Right lobe of liver (tissue), 6 donors: ENCODE measurements at places on chromosomes 7 and 10.

DNA sequence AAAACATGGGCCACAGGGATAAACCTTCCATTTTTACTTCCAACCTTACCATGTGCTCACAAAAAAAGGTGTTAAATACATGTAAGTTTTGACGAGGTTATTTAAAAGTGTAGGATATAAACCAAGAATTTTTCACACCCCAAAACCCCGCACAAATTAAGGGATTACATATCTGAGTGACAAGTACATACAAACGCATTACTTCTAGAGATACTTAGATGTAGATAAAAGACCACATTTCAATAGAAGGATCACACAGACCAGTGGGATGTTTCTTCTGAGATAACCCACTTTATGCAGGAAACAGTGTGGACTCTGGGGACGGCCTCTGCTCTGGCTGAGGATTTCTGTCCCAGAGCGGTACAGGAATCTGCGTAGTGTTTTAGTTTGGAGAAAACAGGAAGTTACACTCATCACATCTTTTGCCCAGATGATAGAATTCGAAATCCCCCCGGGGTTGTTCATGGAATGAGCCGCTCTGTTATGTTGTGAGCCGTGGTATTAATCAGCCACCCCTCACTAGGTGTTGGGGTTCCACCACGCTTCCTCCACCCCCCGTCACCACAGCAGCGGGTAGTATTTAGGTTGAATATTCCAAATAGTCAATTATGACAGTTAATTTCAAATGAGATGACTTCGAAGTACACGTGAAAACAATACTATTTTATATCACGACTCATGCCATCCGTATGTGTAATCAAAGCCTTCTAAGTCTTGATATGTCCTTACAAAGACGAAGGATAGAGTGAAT, 1.3 kb upstream of the CUL1 start:
- H3K4me1 ChIP-seq: peaks cover 16% of the 10 kb centered on the region
- H3K27ac ChIP-seq: peak overlapping the region; percentile 97
- H3K4me3 ChIP-seq: peak overlapping the region; percentile 83
- H3K27me3 ChIP-seq: no peaks in the 10 kb centered on the region
- no peaks in the 10 kb centered on the region for H3K36me3 ChIP-seq

DNA sequence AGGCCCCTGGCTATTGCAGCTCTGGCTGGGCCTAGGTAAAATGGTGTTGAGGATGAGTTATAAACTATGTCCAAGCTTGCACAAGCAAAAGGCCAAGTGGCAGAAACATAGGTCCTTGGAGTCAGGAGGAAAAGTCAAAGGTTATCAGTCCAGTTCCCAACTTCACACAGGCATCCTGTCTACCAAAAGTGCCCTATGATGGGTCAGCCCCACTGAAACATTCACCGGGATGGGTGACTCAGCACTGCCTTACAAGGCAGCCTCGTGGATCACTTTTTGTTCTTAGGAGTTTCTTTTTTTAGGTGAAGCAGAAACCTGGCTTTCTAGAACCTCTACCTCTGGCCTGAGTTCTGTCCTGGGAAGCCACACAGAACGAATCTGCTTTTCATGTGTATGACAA, 158.8 kb upstream of the LYZL2 start:
- H3K36me3 ChIP-seq: no peaks in the 10 kb centered on the region
- no peaks in the 10 kb centered on the region for H3K27me3 ChIP-seq
- no peaks in the 10 kb centered on the region for H3K4me1 ChIP-seq
- no peak for DNase-seq

GRCh38 chr10:54880996-54881395, 80.0 kb upstream of the PCDH15 start:
- no peak overlapping the region for H3K27ac ChIP-seq
- no peak for DNase-seq
- no peaks in the 10 kb centered on the region for H3K36me3 ChIP-seq
- no peak overlapping the region for H3K4me3 ChIP-seq

GRCh38 chr10:34838366-34838900, 23.3 kb upstream of the PARD3 start:
- H3K27me3 ChIP-seq: no peaks in the 10 kb centered on the region
- no peak overlapping the region for H3K27ac ChIP-seq
- H3K4me3 ChIP-seq: no peak overlapping the region
- no peak for DNase-seq
- H3K4me1 ChIP-seq: no peaks in the 10 kb centered on the region

GRCh38 chr7:85341121-85341520, 154.3 kb upstream of the SEMA3D start:
- no peaks in the 10 kb centered on the region for H3K4me1 ChIP-seq
- H3K27me3 ChIP-seq: no peaks in the 10 kb centered on the region
- no peak overlapping the region for H3K4me3 ChIP-seq
- no peak for DNase-seq
